ENCODE measurements at places on chromosomes 2 and 18.

- no peak for DNase-seq
Measured at GRCh38 chr2:20422402-20423271, 24.2 kb upstream of the RHOB start.

GRCh38 chr2:23183733-23184132, 201.2 kb upstream of the KLHL29 start:
- DNase-seq = no peak

- no peak for DNase-seq
Measured at GRCh38 chr2:237557633-237558015, 8.8 kb upstream of the PRLH start.

DNA sequence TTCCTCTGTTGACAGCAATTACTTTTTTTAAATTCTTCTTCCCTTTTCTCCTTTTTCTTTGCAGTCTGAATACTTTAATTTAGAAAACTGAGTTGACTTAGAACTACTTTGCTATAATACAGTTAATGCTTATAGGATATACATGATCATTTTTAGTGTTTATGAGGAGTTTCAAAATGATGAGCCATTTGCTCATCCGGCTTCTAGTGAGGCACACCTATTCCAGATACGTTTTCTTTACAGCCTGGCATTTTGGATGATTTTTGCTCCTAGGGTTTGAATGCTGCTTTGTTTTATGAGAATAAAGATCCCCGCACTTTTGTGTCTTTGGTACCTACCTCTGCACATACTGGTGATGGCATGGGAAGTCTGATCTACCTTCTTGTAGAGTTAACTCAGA, 52.8 kb downstream of the EIF5B start:
- DNase-seq = no peak

DNA sequence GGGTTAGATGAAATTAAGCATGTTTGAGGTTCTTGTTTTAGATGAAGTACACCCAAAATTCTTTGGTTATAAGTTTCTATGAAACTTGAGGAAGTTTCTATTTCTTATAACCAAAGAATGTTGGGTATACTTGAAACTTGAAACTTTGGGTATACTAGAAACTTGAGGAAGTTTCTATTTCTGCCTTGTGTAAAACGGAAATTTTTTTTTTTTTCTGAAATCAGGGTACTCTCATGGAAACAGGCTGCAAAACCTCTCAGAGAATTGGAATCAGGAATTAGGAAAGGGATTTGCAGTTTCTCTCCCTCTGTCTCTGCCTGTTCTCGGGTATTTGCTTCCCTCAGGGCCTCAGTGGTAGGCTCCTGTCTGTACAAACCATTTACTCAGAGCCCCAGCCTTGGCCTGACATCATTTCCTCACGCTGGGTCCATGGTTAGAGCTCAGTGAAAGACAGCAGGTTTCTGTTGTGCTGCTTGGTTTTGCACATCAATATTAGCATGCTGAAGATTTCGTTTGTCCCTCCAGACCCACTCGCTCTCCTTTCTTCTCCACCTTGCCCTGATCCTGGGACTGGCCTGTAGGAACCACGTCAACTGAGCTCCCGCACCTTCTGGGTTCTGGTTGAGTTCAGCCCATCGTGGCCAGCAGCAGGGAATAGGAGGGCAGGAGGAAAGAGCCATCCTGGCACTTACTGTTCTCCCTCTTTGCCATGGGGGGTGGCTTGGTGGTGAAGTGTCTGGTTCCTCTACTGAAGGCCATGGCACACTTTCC, 106.4 kb downstream of the POLR1A start:
- DNase-seq = no peak

DNA sequence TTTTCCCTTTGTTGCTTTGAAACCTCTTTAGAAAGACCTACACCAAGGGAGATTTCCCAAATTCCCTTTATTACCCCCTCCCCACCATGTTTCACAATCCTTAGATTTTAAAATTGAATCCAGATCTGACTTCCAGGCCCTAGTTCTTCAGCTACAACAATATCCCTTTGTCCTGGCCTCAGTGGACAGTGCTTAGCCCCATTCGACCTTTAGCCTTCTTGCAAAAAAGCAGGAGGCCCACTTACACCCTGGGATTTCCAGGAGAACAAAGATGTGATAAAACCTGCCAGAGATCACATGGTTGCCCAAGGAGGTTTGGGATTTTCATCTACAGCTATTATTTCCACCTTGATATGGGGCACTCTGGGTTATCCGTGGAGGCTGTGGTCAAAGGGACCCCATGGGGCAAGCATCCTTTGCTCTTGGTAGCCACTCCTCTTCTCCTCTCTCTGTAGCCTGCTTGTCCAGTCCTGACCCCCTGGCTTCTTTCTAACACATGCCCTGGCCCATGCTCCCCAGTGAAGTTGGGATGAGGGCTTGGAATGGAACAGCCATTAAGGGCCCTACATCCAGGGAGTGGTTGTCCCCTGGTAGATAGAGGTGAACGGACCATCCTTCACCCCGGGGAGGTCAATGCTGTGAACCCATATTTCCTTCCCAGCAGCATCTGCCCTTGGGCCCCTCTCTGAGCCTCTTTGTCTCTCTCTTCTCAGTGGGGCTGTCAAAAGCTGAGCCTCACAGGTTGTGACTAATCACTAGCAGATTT, 267.4 kb downstream of the DYSF start:
- DNase-seq = no peak

GRCh38 chr2:179612108-179612507, 249.3 kb downstream of the ZNF385B start:
- no peak for DNase-seq

DNA sequence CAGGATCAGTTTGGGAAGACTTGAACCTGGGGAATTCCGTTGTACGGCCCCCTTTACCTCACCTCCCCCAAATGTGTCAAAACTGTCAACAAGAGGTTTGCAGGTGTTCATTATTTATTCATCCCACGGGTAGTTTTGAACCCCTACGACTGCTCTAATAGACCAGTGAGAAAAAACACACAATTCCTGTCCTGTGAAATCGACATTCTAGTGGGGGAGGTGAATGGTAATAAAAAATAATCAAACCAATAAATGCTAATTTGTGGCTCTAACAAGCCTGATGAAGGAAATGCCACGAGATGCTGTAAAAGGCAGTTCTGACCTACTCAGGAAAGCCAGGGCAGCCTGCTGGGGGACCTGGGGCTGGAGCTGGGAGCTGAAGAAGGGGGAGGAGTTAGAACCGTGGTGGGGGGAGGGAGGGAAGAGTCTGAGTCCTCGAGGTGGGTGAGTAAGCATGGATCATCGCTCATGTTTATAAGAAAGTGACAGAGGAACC, 463 bp upstream of the DNAJB2 start:
- no peak for DNase-seq

DNA sequence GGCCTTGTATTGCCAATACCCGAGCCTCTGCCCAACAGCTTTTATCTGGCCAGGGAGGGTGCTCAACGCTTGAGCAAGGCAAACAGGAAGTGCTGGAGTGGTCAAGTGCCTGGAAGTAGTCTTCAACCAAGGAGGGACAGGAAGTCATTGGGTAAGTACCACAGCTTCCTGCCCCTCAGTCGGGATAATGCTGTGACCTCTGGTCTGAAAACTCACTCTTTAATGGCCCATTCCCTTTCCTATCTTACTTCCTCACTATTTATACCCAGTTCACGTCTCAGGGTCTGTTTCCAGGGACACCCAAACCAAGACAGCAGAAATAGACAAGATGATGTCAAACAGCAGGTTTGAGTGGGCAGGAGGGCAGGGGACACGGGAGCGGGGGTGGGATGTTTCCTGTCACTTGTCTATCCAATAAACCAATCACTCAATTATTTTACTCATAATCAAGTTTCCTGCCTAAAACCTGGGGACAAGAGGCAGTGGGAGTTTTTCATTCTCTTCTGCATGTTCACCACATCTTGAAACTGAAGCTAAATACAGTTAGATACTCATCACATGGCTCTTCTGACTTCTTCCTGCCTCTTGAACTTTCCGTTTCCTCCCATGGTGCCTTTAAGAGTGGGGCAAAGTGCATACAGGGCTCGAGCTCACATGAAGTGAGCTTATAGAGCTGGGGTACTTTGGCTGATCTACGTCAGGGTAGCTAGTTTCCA, 68.9 kb upstream of the CAB39 start:
- DNase-seq = no peak

GRCh38 chr2:74008761-74009395, 24.2 kb downstream of the TET3 start:
- DNase-seq = no peak

- no peak for DNase-seq
Measured at GRCh38 chr2:138187221-138187620, 222.9 kb downstream of the HNMT start.

DNA sequence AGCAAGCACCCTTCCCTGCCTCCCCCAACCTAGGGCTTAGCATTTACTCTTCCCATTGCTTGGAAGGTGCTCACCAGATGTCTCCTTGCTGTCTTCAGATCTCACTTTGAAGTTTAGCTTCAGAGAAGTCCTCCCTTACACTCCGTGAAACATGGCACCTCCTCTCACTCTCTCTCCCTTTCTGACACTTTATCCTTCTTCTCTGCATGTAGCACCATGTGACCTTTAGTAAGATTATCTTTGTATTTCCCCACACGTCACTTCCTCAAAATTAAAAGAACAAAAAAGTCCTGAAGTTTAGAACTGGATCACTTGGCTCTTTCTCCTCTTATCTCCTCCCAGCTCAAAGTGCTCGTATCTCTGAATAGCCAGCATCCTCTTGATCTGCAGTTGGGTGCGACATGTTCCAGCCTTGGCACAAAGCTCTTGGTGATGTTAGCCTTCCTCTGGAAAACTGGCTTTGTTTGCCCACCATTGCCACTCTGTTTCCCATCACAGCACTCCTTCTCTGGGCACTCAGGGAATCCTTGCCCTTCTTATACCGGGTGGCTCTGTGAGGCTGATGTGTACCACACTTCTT, 40.6 kb upstream of the EPAS1 start:
- no peak for DNase-seq

GRCh38 chr2:77519888-77520506, 2.2 kb downstream of the LRRTM4 start:
- DNase-seq = no peak

GRCh38 chr2:65021709-65022108, 32.5 kb downstream of the SLC1A4 start:
- DNase-seq = no peak

DNA sequence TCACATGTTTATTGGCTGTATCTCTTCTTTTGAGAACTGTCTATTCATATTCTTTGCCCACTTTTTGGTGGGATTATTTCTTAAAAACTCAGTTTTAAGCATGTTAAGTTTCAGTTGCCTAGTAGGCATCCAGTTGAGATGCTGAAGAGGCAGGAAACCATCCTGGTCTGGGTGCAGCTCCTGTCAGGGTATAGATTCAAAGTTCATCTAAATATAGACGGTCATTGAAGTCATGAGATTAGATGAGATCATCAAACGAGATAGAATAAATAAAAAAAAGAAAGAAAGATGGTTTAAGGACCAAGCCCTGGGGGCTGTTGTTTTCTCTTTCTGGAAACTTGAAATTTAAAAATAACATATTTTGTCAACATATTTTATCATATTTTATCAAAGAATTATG, 9.2 kb upstream of the DNAH7 start:
- DNase-seq = no peak

DNA sequence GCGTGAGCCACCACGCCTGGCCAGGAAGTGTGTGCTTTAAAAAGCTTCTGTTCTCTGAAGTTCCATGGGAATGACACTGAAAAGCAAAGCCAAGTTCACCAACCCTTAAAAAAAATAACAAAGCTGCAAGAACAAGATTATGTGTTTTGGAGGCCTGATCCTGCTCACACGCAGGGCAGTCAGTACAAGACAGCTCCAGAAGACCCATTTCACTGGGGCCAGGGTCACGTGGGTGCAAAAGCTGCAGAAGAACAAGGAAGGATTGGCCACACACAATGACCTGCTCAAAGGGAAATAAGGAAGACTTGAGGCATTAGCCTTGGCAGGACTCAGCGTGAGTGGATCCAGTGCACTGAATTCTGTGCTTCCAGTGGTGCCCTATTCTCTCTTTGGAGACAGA, 187.9 kb downstream of the NCK2 start:
- DNase-seq = no peak

DNA sequence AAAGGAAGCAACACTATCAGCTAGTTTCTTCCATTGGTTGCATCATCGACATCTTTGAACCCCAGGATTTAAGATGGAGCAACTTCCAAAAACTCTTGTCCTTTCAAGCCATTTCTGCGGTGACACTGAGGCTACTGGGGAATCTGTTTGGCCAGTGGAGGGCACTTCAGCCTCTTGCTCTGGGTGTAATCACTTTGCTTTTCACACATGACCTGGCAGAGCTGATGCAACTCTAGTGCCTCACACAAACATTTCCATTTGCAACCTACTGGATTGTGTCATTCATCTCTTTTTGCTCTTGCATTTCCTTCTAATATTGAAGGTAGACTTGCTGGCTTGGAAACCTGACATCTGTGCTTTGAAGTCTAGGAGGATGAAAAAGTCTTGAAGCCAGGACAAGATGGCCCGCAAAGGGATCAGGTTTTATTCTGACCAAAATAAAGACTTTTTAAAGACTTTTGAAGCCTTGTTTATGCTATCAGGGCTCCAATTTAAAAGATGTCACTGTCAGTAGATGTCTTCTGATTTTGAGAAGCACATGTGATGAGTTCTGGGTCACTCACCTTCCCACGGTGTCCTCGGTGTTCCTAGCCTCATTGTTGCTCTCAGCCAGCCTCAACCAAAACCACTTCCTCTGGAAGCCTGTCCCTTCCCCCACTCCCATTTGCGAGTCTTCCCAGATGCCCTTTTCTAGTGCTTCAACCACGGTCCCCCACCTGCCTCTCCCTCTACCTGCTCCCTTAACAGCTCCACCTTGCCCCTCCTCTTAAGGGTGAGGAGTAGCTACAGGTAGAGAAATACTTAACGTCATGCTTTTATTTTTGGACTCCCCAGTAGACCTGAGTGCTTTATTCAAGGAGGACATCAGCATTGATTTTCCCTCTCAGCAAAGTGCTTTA, 69.7 kb upstream of the KCNE4 start:
- peak; percentile 72 for DNase-seq

- peak; percentile 39 for DNase-seq
Measured at GRCh38 chr2:112048887-112049286, 6.2 kb upstream of the TMEM87B start.

DNA sequence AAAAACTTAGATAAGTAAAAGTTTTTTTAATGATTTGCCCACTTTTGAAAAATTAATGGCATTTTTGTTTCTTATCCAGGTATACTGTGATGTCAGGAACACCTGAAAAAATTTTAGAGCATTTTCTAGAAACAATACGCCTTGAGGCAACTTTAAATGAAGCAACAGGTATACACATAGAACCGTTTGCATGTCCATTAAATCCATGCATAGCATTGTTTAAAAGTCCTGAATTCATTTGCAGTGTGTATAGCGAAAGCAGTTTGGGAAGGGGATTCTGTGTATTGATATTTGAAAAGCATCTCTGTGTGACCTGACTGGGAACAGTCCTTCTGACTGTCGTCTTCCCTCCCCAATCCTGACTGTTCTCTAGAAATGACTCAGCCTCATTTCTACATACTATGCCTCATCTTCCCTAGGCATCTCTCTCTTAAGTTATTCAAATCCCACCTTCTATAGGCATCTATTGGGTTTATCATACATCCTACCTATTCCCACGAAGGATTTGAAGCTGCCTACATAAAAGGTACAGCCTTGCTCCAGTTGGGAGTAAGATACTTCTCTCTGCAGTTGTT, 79.2 kb upstream of the MAP3K20 start:
- DNase-seq = no peak
